Peyer's patch (tissue), 4 donors: ENCODE measurements at places on chromosomes 12 and 14.

DNA sequence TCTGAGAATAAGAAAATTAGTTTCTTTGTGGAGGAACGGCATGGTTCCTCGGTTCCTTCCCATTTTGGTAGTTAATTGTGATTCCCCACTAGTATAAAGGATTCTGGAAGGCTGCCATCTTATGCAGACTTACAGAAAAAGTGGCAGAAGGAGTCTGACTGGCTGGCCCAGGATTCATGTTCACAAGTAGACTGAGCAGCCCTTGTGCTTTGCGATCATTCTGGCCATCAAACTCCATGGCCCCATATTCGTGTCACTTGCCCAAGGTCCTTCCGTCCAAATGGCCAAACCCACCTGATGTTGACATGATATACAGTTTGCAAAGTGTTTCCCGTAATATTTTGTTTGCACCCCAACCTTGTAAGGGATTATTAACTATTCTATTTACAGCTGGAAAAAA is 297.2 kb upstream of the AMIGO2 start:
- no peak for DNase-seq

DNA sequence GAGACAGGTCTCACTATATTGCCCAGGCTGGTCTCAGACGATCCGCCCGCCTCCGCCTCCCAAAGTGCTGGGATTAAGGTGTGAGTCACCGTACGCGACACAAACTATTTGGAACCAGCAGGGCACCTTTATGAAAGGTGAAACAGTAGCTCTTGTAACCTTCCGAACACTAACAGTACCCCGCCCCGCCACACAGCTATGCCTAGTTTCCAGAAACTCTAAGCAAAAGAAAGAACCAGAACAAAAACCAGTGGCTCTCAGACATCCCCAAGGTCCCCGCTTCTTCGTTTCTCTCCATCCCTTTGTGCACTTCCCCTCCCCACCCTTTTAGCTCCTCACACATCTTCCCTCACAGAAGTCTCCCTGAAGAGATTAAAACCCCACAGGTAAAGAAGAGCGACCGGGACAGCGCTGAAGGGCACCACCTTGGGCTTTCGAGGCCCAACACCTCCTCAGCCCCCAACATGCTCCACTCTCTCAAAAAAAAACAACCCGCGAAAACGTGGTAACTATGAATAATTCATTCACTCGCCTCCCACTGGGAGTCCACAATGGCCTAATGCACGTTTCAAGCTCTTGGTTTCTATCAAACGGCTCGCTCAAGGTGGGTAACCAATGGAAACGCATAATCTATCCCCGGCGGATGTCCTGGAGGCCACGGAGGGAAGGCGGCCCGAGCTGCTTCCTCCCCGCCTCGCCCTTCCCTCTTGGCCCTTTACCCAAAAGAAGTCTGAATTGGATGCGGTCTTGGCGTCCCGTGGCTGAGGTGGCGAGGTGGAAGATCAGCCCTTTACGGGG is 877 bp downstream of the BAG5 start:
- DNase-seq, result no peak

DNA sequence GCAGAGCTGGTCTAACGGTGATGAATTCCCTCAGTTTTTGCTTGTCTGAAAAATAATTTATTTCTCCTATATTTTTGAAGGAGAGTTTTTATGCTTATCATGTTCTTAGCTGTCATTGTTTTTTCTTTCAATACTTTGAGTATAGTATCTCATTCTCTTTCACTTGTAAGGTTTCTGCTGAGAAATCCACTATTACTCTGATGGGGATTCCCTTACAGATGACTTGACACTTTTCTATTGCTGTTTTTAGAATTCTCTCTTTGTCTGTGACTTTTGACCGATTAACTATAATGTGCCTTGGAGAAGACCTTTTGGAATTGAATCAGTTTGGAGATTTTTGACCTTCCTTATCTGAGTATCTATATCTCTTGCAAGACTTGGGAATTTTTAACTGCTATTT is 139.6 kb downstream of the PRKD1 start:
- DNase-seq, result no peak

DNA sequence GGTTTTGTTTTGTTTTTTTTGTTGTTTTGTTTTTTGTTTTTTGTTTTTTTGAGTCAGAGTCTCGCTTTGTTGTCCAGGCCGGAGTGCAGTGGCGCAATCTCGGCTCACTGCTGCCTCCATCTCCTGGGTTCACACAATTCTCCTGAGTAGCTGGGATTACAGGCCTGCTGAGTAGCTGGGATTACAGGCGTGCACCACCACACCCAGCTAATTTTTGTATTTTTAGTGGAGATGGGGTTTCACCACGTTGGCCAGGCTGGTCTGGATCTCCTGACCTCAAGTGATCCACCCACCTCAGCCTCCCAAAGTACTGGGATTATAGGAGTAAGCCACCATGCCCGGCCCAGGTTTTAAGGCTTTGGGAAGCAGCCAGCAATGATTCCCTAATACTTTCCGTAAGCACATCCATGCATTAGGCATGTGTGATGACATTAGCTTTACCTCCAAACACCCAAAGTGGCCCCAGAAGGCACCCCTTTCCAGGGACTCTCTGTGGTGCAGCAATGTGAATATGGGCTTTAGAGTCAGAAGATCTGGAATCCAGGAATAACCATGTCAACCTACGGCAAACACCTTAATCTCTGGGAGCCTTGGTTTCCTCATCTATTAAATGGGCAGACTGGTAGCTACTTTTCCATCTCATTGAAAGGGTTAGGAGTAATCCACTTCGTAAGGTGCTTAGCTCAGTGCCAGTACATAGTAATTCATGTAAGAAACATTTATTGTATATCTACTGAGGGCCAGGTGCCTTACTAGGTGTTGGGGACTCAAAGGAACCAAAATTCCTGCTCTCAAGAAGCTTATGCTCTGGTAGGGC is 152.9 kb downstream of the ZFP36L1 start:
- no peak for DNase-seq

GRCh38 chr12:132502149-132502881 is 12.4 kb downstream of the FBRSL1 start:
- DNase-seq, result no peak

DNA sequence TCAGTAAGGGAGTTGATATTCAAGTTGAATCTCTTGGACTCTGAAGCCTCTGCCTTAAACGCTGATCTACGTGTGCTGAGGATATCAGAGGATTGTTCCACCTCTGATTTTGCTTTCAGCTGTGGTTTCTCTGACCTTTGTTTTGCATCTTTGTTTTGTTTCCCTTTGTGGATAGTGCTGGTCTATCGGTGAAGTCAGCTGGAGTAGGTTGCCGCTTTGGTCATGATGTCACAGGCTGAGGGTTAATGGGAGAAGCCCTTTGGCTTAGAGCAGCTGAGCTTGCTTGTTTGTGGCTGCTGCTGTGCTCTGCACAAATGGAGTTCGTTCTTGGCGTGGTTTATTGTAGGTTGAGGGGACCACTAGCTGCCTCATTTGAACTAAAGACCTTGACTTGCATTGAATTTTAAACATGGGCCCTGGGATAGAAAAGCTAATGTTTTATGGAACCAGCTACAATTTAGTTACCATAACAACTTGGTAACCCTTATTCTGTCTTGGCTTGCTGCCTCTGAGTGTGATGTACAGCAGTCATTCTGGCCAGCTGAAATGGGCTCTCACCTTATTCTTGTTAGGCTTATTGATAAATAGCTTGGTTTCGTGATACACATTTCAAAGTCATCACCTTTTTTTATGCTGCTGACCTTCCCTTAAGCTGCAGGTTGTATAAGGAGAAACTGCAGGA is 284.5 kb upstream of the E2F7 start:
- DNase-seq, result no peak

DNA sequence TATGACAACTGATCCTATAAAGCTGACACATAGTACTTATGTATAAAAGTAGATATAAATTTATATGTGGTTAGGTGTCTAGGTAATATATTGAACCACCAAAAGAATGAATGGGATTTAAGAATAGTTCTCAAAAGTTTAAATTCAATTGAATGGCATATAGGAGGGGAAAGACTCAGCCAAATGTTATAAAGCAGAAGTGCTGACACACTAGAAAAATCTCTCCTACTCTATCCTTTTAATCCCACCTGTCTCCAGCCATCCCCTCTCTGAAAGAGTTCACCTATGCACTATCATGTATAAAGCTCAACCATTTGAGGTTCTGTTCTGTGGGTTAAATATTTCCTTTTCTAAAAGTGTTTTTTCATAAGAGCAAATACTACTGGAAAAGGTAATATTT is 400.7 kb downstream of the SOX5 start:
- no peak for DNase-seq

DNA sequence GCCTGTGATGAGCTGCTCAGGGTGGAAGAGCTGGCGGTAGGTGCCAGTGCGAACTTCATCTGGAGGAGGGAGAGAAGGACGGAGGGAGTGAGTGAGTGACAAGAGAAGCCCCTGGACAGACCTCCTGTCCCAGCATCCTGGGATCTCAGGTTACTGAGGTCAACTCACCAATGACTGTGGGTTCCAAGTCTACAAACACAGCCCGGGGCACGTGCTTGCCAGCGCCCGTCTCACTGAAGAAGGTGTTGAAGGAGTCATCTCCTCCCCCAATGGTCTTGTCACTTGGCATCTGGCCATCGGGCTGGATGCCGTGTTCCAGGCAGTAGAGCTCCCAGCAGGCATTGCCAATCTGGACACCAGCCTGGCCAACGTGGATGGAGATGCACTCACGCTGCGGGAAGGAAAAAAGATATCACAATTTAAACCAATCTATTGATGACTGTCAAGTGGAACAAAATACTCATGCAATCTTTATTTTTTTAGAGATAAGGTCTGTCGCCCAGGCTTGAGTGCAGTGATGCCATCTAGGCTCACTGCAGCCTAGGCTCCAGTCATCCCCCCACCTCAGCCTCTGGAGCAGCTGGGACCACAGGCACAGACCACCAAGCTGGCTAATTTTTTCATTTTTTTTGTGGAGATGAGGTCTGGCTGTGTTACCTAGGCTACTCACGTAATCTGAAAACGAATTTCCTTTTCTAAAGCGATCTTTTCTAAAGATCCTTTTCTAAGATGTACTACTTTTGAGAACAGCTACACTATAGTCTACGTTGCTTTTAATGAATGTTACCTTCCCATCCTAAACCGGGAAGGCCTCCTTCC is 1.7 kb downstream of the TUBA1B start:
- no peak for DNase-seq

DNA sequence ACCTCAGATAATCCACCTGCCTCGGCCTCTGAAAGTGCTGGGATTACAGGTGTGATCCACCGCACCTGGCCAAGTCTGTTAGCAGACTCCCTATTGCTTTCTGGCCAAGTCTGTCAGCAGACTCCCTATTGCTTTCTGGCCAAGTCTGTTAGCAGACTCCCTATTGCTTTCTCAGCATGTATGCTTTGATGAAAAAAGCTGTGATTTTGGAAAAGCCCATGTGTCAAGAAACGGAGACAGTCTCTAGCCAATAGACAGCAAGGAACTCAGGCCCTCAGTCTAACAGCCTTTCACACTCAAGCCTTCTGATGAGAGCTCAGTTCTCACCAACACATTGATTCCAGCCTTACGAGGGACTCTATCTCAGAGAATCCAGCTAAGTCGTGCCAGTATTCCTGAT is 158.8 kb upstream of the KRR1 start:
- DNase-seq, result no peak

- DNase-seq, result no peak
Observed at GRCh38 chr12:102865821-102866615, 51.0 kb downstream of the PAH start.

GRCh38 chr12:111925171-111925570 is 83.1 kb downstream of the MAPKAPK5 start:
- DNase-seq, result no peak

DNA sequence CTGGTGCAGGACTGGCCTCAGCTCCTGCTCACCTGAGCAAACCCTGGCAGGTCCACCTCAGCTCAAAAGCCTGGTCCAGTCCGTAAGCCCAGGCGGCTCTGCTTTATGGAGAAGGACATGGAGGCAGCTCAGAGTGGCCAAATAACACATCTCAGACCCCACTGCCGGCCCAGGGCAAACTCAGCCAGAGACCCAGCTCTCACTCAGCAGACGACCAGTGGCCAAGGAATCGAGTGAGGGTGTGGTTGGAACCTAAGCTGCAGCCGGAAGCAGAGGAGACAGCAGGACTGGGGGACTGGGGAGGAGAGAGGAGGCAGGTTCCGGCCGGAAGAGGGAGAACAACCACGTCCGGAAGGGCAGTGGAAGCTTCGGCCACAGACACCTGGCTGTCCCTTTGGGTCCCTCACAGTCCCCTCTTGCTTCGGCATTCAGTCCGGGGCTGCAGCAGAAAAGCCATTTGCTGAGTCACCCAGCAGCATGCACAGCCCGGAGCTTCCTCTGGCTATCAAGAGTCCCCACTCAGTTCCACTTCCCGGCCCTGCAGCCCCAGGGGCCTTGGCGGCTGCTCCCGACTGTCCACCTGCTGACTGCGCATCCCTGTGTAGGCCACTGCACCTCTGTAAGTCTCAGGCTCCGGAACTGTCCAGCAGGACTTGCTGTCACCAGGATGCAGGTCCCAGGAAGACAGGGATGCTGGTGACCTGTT is 104.0 kb downstream of the CALM1 start:
- no peak for DNase-seq

- DNase-seq, result no peak
Observed at GRCh38 chr14:58772794-58773620, 135.2 kb downstream of the DACT1 start.

DNA sequence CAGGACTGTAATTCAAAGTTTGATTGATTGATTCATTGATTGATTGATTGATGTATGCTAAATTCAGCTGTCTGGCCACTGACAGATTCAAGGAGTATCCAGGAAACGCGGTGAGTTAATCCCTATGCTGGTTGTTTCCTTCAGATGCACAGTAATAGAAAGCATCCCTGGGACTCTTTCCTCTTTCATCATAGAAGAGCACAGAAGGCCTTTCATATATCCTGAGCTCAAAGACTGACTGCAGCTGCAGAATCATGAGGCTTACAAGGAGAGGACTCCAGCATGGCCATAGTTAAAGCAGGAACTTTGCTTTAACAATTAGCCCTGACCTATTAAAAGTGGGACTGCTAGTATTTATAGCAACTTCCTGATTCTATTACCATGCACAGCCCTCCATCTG is 187.7 kb upstream of the TMTC1 start:
- DNase-seq, result no peak

DNA sequence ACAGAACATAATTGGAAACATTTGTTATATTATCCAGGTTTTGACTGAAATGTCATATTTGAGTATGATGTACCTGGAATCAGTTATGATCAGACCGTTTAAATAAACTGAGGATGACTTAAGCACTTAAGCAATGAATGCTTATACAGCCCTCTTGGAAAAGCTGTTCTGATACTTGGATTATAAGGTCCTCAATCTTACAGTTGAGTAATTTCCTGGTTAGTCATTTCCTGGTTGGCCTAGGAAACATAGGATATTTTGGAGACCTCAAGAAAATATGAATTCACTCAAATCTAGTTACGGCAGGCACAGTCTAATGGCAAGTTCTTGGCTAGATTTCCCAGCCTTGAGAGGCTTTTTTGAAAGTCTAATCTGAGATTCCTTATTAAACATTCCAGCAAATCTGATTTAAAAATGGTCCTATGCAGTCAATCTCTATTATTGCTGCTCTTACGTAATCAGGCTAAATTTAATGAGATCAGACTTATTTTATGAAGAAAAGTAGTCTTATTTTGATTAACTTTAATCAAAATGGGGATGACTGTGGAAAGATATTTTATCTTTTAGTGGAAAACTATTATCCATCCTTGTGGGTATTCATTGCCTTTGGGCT is 447.2 kb downstream of the SNAPC1 start:
- no peak for DNase-seq
